ENCODE measurements at places on chromosomes 6 and 20.
A peak's percentile ranks its signal among the peaks of the same experiment; 100 is the strongest.

- DNase-seq: no peak
Measured at GRCh38 chr20:20492521-20493332, 124.8 kb downstream of the INSM1 start.

GRCh38 chr6:164692772-164693510, 616.5 kb downstream of the C6orf118 start:
- DNase-seq: no peak

DNA sequence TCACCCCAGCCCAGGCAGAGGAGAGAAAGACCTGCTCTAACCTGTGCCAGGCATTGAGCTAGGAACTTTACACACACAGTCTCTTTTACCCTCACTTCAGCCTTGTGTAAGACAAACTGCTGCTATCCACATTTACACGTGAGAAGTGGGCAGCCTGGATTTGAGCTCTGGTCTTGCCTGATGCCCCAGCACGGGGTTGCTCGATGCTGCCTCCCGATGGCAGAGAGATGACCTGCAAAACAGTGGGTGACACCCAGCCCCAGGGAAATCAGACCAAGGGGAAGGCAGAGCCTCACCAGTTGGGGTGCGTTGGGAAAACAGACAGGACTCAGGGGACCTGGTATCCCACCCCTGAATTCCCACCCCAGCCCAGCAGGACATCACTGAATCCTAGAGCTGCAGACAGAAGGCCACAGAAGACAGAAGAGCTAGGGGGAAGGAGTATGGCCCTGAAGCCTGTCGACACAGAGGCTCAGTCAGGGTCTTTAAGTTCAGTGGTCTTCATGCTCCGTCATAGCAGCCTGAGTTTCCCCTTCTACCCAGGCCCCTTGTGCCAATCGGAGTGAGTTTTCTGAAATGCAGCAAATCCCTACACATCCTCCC, 990 bp downstream of the BPI start:
- DNase-seq: peak; percentile 82

DNA sequence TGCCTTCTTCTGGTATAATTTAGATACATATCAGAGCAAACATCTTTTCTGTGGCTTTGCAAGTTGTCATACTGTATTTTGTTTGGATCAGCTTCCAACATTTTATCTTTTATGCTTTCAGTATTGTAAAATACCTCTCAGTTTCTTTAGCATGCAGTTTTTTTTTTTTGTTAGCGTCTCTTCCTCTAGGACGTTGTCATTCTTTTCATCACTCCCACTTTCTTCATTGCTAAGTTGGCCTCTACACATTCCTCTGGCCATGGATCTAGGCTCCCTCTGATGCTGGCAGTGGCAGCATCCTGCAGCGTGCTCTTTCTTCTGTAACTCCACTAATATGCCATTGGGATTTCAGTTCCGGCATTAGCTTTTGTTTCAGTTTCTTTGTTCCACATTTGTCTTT, 21.7 kb downstream of the RPRD1B start:
- DNase-seq: no peak

DNA sequence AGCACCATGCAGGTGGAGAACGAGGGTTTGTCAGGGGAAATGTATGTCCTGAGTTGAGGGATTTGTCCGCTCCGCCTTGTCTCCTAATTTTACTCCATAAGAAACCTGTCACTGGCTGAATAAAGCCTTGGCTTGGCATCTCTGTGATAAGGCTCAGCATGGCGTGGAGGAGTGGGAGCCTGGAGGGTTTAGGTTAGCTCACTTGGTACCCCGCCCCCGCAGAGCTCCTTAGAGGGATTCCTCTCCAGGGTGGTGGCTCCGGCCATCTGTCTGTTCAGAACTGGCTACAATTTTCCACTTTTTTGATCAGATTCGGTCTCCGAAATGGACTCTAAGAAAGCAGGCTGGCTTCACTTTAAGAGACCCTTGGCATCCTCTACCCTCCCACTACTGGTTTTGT, 192.2 kb upstream of the SYNDIG1 start:
- DNase-seq: no peak

DNA sequence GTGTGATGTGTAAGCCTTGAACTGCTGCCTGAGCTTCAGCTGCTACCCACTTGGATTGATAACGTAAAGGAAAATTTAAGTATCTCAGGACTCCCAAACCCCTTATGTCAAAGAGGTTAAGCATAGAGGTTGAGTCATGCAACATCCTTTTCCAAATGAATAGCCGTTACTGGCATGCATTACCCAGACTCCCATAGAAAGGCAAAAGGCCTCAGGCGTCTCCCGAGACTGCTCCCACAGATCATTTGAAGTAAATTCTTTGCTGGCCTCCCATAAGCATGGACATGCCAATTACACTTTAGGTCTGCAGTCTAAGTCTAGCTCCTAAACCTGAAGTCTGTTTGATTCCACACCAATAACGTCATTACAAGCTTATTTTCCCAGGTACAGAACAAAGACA, 14.7 kb downstream of the IPCEF1 start:
- no peak for DNase-seq
